ENCODE measurements at places on chromosomes 1 and 21. TPM values are rescaled to one million over a fixed set of nuclear protein-coding genes. Genes with fewer than 3 reads are reported as not detected.
A peak's percentile ranks its signal among the peaks of the same experiment; 100 is the strongest.

KCNJ9 gene
- not detected for total RNA-seq

ZMYND12 gene
- total RNA-seq: 0.80 TPM

SPRR5 gene
- 18.5 TPM for total RNA-seq

PLA2G2A gene
- total RNA-seq: 6.4 TPM

DNA sequence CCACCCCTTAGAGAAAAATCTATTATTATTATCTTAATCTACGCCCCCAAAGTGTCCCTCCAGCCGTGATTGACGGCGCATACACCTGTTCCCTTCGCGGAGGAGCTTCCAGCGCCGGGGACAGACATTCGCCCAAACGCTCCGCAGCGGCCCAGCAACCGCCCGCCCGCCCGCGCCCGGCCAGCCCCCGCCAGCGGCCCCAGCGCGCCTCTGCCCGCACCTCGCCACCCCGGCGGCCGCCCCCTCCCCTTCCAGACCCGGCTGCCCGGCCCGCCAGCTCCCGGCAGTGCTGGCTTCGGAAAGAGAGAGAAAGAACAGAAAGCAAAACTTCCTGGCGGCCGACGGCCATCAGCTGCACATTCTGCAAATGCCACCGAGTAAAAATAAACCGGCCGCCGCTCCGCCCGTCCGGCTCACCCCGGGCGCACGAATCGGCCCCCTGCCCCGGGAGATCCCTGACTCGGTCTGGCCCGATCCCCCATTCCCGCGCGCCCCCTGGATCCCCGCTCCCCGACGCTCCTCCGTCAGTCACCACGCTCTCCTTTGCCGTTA is 1.6 kb downstream of the CASZ1 start:
- DNase-seq: no peak

DNA sequence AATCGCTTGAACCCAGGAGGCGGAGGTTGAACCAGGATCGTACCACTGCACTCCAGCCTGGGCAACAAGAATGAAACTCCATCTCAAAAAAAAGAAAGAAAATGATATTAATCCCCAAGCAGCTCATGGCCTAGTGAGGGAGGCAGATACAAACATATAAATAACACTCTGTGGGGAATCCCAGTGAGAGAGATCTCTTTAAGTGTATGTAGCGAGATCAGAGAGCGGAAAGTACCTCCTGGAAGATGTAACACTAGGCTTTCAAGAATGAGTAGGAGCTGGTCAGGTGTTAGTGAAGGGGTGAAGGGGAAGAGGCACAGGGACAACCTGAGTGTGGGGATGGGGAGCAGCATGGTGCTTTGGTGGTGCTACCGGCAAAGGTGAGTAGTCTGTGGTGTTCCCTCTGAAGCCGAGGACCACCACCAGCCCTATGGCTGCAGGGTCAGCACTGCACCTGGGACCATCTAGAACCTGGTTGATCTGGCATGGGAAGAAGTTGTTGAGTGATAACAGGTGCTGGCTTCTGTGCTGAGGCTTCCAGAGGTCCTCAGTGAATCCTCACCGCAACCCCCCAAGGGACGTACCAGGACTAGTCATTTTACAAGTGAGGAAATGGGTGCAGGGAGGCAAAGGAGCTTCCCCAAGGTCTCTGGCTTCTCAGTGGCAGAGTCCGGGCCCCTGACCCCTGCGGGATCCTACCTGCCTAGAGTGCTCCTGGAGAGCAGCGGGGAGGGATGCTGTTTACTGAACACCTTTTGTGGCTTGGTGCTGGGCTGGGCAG is 367.6 kb upstream of the VAMP3 start:
- peak; percentile 37 for DNase-seq

DNA sequence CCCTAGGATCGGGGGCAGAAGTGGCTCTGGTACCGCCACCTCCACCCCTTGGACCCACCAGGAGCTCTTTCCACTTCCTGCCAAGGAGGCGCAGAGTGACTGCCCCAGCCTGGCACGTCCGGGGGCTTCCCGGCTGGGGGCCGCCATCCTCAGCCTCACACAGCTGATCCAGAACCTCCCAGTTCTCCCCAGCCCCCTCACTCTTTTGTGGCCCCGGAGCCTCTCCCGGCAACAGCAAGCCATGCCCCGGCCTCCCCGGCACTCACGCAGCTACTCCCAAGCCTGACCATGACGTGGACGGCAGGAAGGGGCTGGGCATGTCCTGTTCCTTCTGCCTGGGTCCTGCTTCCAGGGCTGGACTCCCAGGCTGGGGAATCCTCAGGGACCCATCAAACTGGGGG is 17.1 kb downstream of the TP73 start:
- DNase-seq: peak; percentile 51

- no peak for DNase-seq
These were observed 262.3 kb downstream of the TM2D1 start for GRCh38 chr1:61462628-61463027.

DNA sequence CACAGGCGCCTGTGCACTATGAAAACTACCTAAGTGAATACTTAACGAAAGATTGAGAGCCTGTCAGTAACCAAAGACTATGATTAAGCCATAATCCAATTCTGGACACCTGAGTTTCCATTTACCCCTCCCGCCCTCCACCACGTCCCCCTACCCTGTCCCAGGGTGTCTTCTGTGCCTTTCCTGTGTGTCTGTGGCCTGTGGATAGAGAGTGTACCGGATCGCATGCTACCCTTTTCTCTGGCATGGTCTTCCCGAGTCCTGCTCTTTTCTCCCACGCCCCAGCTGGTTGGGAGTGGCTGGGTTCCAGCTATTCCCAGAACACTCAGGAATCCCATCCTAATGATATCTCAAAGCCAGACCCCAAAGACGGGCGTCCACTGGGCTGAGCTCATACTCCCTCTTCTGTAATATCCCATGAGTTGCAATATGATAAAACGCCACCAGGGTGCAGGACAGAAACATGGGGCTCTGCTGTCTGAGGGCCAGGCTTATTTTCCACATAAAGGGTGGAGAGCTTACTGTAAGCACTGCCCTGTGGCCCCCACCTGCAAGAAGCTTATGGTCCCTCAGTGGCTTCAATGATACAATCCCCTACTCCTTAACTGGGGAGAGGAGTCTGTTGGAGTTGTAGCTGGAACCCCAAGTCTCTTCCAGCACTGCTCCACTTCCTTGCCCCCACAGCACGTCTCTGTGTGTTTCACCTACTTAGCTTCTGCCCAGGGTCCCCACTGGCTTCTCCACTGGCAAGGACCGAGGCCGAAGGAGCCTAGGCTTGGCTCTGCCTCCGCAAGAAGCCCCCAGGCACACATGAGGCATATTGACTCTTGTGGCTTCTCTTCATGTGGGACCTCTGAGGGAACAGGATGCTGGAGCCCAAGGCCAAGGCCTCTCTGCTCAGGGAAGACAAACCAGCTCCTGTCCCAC is 17.6 kb upstream of the ALX3 start:
- no peak for DNase-seq

DNA sequence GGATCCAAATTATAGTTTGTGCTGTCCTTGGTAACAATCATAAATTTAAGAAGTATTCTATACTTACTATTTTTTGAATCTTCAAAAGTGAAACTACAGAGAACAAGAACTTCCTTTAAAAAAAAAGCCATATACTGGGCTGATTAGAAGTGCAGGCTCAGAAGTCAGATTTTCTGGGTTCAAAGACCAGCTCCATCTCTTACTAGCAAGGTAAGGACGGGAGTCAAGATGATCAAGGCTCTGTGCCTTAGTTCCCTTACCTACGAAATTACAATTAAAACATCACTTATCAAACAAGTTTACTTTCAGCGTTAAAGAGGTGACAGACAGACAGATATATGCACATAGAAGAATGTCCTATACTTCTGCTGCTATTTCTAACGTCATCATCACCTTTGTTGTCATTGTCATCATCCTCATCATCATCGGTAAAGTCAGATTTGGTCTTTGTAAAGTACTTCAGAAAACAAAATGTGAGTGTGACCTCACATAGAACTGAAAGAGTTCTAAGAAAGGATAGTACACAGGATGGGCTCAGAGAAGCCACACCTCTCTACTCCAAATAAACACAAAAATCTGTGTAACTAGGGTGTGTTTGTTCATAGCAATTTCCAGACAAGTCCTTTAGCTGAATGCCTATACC is 178.7 kb downstream of the VAV3 start:
- DNase-seq: no peak

DNA sequence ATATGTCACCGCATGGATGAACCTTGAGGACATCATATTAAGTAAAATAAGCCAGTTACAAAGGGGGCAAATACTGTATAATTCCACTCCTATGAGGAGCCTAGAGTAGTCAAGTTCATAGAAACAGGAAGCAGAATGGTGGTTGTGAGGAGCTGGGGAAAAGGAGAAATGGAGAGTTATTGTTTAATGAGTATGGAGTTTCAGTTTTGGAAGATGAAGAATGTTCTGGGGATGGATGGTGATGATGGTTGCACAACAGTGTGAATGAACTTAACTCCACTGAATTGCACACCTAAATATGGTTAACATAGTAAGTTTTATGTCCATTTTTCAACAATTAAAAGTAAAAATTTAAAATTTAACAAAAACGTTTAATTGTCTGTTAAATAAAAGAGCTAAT is 220.9 kb upstream of the JUN start:
- DNase-seq: no peak

- no peak for DNase-seq
These were observed 1498.2 kb upstream of the B3GALT2 start for GRCh38 chr1:194684636-194685035.

- no peak for DNase-seq
These were observed 290.5 kb downstream of the OMA1 start for GRCh38 chr1:58256041-58256440.

- no peak for DNase-seq
These were observed 1.6 kb upstream of the CLIC4 start for GRCh38 chr1:24743404-24744211.
